Femur (tissue), 1 donor: ENCODE measurements at places on chromosomes 16 and 17.

DNA sequence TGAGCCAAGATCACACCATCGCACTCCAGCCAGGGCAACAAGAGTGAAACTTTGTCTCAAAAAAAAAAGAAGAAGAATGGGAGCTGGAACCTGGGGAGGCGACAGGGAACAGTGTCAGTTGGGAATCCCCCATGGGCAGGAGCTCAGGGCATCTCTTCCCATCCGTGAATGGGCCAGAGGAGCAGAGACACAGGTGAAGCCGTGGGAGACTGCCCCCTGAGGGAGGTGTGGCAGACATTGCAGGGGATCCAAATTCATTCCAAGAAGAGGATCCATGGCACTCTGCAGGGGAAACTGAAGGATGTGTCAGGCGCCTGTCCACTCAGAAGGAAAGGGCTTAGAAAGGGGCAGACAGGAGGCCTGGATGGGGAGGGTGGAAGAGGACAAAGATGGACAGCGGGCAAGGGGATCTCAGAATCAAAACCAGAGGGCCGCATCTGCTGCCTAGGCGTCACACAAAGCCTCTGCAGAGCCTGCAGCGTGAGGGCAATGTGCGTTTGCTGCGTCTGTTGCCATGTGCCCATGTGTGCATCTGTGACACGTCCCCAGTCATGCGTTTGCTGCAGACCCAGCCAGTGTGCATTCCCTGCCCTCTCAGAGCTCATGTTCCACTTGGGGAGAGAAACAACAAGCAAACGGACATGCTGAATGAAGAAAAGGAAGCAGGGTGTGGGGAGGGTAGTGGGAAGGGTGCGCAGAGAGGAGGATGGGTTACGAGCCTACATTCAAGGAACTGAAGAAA, 30.6 kb upstream of the TNRC6C start:
- DNase-seq, result no peak

DNA sequence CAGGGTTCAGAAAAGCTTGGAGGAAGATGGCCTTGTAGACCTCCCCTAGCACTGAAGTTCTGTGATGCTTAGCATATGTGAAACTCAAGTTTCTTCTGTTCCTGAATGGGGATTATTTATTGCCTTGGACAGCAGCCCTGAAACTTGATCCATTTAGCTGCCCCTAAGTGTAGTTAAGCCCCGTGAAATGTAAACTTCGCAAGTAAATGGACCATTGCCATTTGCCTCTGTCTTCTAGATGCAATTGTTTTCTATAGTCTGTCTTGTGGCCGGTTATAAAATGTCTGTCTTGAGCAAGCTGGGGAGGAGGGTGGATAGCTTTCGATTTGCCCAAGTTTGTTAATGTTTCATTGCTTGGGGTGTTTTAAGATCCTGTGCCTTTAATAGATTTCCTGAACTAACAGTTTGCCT, 261.8 kb downstream of the CDH13 start:
- peak; percentile 44 for DNase-seq

GRCh38 chr16:19776147-19776546, 58.1 kb downstream of the IQCK start:
- DNase-seq, result no peak

GRCh38 chr17:38451030-38451839, 23.0 kb downstream of the ARHGAP23 start:
- peak; percentile 73 for DNase-seq

DNA sequence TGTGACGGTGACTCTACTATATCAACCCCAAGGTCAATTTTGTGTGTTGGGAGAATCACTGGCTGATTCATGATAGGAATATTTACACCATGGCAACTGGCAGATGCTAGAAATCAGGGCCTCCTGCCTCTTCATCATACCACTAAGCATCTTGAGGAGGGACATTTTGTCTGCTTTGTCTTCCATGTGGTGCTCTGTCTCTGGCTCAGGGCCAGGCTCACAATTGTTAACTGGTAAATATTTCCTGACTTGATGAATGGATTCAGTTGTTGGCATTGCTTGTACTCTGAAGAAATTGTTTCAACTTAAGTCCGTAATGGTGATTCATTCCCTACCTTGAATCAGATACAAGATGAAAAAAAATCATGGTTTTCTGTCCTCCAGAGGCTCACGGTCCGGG, 292.7 kb downstream of the HAPSTR1 start:
- no peak for DNase-seq

GRCh38 chr17:51217946-51218345, 41.9 kb downstream of the MBTD1 start:
- no peak for DNase-seq

- no peak for DNase-seq
These were observed 54.1 kb downstream of the SOCS3 start for GRCh38 chr17:78305801-78306200.

DNA sequence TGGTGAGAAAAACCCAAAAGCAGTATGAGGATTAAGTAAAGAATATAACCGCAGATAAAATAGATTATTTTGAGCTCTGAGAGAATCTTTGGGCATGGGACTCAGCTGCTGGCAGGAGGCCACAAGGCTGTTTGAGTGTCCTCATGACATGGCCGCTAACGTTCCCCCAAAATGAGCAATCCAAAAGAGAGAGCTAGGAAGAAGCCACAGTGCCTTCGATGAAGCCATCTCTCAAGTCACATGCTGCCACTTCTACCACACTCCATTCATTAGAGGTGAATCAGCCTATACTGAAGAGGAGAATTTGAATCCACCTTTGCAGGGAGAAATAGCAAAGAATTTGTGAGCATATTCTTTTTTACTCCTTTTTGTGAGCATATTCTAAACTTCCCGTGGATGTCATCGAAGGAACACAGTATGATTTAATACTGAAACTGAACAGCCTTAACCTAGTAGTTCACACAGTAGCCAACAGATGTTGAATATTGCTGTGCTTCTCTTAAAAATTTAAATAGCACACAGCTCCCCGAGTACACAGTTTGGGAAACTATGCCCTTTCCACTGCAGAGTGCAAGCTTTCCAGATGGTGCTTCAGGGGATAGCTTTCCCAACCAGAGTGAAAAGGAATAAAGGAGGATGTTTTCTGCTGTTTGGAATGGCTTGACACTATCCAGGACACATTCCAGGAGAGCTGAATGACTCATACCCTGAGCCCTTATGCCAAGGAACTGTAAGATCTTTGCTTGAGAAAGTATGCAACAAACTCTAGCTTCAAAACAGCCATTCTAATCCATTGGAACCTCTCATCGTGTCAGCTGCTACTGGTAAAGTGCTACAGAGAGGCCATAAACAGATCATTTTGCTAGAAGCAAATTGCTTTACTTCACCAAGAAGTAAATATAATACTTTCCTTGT, 33.9 kb downstream of the ANKFY1 start:
- DNase-seq, result peak; percentile 80

GRCh38 chr16:29815032-29815721, 775 bp upstream of the PAGR1 start:
- DNase-seq, result no peak

- no peak for DNase-seq
These were observed 35.4 kb upstream of the GAN start for GRCh38 chr16:81279392-81279791.

DNA sequence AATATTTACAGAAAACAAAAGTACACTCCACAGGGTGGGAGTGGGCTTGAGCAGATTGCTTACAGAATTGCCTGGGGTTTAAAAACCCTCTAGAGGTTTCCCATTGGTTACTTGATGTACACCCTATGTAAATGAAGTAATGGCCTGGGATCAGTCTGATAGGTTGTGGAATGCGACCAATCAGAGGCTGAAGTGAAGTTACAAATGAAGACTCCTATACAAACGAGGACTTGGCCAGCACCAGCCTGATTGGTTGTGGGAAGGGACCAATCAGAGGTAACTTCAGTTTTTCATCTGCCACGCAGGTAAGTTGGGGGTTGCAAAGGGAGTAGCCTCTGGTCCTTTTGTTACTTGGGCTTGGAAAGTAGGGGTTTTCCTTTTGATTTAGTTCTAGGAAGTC, 8.8 kb downstream of the EEF2K start:
- DNase-seq, result no peak

GRCh38 chr16:47644166-47644565, 183.0 kb downstream of the PHKB start:
- DNase-seq, result no peak

DNA sequence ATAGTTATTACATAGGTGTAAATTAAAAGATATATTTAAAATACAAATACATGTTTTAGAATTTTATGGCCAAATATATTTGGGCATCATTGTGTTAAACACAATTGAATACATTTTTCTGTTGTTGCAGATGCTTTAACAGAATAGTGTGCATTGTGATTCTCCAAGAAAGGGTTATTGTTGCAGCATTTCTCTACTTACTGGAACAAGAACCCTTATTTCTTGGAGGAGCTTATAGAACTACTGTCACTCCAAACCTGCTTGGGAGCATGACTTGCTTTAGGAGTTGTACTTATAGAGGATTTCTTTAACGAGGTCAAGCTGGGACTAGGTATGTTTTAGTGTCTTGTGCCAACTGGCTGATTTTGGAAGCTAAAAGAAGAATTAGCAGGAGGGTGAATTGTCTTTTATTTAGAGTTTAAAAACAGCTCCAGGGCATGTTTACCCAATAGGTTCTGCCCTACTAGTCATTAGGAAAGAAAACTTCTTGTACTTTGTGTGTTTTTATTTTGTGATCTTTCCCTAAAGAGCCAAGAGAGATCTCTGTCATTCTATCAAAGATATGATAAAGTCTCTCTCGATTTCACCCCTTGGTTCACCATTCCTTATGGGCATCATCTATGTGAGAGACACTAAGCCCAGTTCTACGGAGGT, 279.8 kb upstream of the SALL1 start:
- DNase-seq, result no peak

DNA sequence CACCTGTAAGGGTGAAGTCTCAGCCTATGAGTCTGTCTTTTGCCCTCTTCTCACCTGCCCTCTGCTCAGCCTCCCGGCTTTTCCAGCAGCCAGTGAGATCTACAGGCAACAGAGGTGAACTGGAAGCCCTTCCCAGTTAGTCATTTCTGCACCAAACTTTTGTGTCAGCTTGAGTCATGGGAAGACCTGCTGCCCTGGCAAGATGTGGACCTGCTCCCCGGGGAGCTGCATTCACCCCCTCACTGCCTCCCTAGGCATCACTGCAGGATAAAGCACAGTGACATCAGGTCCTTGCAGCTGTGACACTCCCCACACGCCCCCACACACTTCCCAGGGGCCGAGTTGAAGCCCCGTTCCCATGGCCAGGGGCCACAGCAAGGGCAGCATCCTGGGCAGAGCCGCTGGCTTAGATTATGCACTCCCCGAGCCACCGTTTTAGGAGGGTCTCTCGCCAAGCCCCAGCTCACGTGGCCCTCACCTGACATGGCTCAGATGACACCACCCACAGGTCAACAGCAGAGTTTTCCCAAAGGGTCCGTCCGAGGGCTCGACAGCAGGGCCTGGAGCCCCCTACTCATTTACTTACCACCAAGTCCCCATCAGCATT, 6.5 kb upstream of the ABR start:
- peak; percentile 25 for DNase-seq

- no peak for DNase-seq
These were observed 325.3 kb downstream of the SOX9 start for GRCh38 chr17:72446118-72446517.

GRCh38 chr17:28334171-28334570, 1.1 kb downstream of the IFT20 start:
- no peak for DNase-seq

GRCh38 chr17:4490109-4490591, 8.5 kb upstream of the SPNS2 start:
- DNase-seq, result no peak

GRCh38 chr16:3839402-3840184, 40.9 kb downstream of the CREBBP start:
- no peak for DNase-seq

DNA sequence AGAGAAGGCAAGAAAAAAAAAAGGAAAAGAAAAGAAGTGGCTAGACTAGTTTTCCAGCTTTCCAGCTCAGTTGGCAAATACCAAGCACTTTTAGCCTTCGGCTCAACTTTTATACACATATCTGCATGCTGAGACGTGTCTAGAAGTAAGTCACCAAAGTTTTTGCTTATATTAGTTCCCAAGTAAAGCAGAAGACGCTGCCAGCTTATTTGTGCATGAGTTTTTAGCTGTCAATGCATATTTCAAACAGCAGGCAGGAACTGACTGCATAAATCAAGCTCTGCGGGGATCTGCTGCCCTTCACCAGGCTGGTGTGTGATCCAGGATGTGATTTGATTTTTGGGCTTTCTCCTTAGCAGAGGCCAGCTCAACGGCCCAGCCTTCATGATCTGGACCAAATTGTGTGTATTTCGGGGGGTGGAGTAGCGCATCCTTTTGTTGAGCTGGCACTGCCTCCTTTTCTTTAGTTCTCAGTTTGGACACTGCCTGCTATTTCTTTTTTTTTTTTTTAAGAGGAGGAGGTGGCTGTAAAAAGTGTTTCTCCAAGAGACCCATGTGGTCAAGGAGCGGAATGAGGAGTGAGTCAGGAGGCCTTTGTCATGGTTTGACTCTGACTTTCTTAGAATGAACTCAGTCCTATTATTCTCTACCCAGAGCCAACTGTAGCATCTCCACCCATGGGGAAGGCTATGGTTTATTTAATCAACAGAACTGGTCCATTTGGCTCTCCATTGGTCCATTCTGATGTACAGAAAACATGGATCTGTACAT, 162.6 kb upstream of the XYLT1 start:
- no peak for DNase-seq

DNA sequence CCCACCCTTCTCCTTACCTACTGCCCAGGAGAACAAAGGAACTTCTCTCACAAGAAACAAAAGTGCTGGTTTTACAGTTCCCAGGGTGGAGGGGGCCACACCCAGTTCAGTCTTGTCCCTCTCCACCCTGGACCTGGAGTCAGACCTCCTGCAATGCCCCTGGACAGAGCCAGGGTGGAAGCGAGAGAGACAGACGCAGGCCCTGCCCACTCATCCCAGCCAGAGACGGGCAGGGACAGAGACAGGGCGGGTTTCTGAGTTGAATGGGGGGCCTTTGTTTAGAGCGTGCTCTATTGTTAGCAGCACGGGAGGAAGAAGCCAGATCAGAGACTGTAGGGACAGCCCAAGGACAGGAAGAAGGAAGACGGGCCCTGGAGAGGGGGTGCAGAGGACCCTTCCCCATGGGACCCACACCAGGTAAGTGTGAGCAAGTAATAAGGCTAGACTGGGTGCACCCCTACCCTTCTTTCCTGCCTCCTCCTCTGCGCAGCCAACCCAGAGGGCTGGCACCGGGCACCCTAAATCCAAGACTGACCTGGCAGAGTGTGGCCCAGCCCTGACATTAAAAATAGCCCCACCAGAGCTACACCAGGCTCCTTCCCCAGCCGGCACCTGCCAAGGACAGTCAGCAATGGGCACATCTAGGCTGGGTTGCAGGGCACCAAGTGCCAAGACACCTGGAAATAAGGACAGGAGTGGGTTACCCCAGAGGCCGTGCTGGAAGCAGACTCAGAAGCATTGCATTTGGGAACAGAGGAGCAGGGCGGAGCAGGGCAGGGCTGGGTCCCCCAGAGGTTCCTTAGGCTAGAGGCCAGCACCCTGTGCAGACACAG, 10.9 kb downstream of the JUP start:
- no peak for DNase-seq

GRCh38 chr17:57313097-57313835, 56.9 kb downstream of the MSI2 start:
- no peak for DNase-seq
